ENCODE measurements at places on chromosomes 16 and 17.
A peak's percentile ranks its signal among the peaks of the same experiment; 100 is the strongest.

DNA sequence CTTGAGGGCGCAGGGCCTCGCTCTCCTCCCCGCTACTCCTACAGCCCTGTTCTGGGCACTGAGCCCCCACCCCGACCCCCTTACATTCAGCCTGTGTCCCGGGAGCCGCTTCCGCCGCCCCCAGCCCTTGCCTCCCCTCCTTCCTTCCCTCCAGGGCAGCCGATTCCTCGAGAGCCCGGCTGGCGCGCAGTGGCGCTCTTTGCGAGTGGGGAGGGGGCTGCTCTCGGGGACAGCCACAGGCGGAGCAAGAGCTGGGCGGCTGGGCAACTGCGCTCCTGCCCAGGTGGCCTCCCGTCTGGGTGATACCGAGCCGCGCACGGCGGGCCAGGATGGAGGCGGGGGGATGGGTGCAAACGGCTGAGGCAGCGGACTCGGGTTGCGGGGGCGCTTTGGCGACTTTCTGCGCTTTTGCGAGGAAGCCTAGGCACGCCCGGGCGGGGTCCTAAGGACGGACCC, 1.2 kb downstream of the MMP15 start:
- peak; percentile 52 for DNase-seq

DNA sequence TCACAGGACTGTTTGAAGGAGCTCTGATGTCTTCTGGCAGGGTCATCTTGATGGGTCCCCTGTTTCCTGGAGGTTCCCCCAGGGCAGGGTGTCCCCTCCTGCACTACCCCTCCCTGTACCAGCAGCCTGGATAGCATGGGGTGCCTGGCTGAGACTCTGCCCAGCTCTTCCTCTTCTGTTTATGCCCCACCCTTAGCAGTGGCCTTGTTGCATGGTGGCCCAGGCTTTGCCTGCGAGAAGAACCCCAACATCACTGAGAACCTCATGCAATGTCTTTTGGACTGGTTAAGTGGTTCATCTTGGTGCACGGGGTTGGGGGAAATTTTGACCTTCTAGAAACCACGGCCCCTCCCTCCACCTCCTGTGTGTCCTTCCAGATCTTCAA, 121.8 kb downstream of the IRX3 start:
- DNase-seq, result no peak

- DNase-seq, result no peak
Measured at GRCh38 chr17:80119271-80119791, 17.9 kb downstream of the GAA start.

GRCh38 chr17:36535669-36536081, 888 bp downstream of the PIGW start:
- no peak for DNase-seq
